Activated CD4-positive, alpha-beta memory T cell treated with anti-CD3 and anti-CD28 coated beads, Interleukin-2, amount 10 ng/mL, durations not matched to agents 7 days and 5 days (primary cell): ENCODE measurements at places on chromosomes 2 and 18.
A peak's percentile ranks its signal among the peaks of the same experiment; 100 is the strongest.

DNA sequence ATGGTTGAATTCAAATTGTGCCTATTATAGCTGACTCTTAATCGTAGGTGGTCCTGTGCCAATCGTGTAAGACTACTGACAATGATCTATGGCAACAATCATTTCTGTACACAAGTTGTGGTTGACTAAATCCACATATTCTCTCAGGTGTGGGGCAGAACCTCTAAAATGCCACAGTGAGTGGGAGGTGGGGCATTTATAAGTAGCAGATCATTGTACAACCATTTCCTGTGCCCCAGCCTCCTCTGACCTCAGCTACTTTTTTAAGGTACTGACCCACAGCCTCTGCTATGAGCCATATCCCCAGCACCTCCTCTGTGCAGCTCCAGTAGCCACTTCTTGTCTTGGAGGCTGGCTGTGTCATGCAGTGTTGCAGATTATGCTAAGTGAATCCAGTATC is 48.6 kb upstream of the RAPH1 start:
- DNase-seq = peak; percentile 43

DNA sequence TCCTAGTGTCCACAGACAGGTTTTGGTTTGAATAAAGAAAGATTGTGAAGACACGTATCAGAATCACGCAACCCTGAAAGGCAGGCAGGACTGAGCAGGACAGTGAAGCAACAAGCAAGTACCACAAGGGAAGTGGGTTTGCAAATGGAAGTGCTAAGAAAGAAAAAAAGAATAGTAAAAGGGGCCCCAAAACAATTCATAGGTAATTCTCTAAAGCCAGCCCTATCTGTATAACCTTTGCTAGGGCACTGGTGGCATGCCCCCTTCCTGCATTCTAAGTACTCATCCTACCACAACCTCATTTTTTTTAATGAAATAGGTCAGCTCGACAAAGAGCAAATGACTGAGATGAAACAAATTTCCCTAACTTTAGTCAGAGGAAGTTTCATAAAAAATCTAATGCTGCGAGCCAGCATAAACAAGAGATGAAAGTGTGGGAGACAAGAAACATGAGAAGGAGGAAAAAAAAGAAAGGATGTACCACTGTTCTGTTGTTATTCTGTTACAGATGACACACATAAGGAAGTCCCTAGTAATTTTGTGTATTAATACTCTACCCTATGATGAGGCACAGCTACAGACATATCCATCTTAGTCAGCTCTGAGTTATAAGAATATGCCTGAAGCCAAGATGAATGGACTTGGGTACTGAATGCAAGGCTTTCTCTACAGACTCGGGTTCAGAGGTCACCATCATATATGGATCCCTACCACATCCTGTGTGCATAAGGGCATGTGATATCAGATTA is 32.2 kb downstream of the IKZF2 start:
- peak; percentile 20 for DNase-seq

DNA sequence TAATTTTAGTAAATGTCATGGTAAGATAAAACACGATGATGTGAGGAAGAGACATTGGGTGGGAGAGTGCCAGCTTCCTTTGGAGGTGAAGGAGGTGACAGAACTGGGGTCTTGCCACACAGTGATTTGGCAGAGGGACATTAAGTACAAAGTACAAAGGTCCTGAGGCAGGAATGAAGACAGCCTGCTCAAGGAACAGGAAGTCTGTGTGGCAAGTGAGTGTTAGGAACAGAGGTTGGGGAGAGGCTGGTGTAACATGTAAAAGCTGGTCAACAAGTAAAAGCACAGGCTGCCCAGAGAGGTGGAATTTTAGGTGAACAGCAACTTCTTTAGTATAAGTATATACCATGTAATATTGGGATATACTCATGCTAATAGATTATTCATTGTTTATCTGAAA is 73.1 kb downstream of the INPP5D start:
- DNase-seq = no peak

- no peak for DNase-seq
Measured at GRCh38 chr2:231047274-231047922, 9.3 kb upstream of the PSMD1 start.

- peak; percentile 55 for DNase-seq
Measured at GRCh38 chr2:98478907-98479306, 34.2 kb downstream of the INPP4A start.

DNA sequence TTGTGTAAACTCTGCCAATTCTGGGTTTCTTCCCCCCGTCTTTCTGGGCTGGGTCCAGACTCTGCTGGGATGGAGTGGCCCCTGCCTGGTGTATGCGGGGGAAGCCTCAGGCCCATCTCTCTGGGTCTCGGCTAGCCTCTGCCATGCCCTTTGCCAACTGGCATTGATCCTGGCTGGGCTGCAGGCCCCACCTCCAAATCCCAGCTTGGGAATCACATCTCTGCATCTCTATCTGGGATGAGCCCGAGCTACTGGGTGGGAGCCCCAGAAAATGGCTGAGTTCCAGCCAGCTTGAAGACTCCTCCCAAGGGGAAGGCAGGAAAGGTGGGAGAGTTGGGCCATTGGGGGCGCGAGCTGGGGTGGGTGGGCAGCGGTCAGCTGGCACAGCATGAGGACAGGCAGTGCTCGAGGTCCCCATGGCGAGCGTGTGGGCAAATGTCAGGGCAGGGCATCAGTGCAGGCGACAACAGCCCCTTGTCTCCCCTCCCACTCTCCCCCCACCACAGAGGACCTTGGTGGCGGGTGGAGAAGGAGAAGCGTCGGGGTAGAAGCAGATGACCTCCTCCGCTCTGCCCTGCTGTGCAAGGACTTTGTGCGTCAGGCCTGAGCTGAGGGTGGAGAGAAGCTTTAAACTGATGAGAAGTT is 139.4 kb downstream of the ASB1 start:
- DNase-seq = no peak

DNA sequence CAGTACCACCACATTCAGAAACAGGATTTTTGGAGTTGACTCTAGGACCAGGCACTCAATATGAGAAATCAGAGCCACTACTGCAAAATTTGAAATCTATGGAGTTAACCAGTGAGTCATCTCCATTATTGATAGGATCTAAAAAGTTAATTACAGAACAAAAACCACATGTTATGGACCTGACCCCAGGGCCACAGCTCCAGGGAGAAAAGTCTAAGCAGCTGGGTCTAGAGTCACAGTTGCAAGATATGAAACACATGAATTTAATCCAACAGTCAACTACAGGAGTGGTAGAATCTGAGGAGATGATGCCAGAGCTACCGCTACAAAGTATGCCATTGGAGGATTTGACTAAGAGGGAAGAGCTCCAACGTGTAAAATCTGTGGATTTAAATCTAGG is 13.4 kb upstream of the ZNF512 start:
- no peak for DNase-seq

DNA sequence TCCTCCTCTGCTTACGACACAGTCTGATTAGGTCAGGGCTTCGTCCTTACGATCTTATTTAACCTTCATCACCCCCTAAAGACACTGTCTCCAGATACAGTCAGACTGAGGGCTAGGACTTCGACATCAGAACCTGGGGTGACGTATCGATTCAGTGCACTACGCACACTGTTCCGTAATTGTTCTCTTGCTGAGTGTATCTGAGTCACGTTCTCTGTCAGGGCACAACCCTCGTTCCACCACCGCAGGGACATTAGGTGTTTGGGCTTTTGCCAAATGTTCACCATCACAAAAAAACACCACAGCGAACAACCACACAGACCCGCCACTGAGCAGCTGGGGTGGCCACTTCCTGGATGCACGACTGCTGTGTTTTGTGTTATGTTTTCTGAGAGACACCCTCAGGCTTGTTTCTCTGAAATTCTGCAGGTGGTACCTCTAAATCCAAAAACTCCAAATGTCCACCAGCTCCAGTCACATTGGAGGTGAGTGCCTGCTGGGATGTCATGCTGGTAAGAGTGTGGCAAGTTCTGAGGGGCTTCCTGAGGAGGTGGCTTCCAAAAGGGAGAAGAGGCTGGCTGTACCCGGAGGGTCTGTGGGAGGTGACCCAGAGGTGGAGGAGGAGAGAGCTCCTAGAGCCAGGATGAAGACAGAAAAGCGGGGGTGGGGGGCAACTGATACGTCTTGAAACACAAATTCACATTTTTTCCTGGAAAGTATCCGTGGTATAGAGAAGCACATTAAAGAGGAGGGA is 66.6 kb downstream of the ADNP2 start:
- DNase-seq = peak; percentile 58

DNA sequence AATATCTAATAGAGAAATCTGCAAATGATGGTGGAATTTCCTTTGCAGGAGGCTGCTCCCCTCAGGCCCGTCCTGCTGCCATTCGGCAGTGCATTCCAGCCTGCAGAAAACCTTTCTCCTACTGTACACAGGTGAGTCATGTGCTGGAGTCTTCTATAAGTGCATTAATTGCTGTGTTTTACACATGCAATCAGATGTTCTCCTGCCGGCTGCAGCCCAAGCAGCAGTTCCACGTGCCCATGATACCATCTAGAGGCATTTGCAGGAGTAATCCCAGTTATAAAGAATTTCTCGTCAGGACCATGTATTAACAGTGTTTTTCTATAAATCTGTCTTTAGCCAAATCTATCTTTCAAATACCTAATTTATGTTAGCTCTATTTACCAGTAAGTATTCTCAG is 304.7 kb upstream of the HNMT start:
- no peak for DNase-seq

- no peak for DNase-seq
Measured at GRCh38 chr2:158321264-158321663, 135.3 kb downstream of the CCDC148 start.

DNA sequence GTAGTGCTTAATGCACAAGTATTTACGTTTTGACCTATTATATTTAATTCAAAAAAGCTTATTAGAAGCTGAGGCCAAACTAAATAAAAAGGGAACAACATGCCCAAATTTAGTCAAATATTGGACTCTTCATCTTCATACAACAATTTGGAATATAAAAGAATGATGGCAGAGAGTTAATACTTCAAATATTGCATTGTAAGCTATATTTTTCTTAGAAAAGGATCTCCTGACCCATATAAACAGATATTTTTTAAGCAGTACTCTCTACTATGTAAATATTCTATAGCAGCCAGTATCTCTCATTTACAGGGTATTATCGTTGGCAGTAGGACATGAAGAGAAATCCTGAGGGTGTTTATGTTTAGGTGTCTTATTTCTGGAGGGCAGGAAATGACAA is 531.2 kb downstream of the NYAP2 start:
- no peak for DNase-seq

DNA sequence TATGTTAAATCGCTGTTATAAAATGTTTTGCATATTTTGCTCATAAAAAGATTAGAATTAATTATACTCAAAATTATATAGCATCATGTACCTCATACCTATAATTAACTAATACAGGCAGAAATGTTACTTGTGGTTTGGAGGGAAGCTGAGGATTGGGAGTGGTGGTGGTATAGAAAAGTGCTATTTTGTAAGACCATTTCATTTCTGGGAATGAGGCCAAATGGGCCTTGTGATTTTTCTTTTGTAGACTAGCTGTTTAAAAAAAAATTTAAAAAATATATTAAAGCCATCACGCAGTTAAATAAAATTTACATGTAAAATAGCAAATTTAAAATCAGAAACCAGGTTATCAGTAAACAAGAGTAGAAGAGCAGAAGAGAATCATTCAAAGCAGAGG is 560.8 kb upstream of the FAM98A start:
- no peak for DNase-seq

- no peak for DNase-seq
Measured at GRCh38 chr2:212147921-212148513, 390.6 kb downstream of the ERBB4 start.

- DNase-seq = no peak
Measured at GRCh38 chr2:213266421-213266820, 17.8 kb upstream of the SPAG16 start.

DNA sequence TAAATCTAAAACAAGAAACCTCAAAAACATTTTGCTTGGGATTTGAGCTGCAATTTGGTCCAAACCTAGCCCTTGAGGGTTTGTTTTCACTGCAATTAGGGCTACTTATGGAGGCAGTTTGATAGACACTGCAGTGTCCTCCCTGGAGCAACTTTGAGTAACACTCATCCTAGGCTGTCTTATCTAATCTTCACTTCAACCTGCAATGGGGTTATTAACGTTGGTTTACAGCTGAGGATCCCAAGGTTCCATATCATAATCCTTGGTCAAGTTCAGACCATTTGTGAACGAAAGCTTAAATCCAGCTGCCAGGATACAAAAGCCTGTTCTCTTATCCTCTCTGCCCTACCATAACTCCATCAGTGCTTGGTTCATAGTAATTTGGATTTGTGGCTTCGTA is 2.5 kb downstream of the ANXA4 start:
- no peak for DNase-seq

DNA sequence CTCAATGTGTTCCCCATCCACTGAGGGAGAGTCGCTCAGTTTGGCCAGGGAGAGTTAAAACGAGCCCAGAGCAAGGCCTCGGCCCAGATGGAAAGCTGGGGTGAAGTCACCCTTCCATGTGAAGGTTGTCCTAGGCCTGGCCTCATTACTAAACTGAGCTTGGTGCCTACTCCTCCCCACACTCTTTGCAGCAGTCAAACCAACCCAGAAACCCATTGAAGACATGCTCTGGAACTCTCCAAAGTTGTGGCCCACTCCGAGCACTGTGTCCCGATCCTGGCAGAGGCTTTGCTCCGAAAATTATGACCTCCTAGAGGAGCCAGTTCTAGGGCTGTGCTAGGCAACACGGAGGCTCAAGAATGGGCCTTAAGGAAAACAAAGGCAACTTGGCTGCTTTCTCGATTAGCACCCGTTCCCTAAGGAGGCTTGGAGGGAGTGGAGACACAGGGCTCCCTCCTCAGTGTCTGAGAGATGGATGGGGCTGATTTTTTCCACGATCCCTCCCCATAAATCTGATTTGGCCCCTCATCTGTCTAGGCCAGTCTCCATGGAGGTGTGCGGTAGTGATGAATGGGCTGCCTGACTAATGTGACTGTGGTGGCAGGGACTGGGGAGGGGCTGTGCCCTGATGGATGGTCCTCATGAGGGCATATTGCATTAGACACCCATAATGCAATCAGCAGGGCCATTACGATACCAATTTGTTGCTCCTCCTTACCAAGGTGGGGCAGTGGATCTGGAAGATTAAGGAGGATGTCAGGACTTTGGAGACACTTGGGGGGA is 11.7 kb upstream of the CYP26B1 start:
- peak; percentile 10 for DNase-seq

DNA sequence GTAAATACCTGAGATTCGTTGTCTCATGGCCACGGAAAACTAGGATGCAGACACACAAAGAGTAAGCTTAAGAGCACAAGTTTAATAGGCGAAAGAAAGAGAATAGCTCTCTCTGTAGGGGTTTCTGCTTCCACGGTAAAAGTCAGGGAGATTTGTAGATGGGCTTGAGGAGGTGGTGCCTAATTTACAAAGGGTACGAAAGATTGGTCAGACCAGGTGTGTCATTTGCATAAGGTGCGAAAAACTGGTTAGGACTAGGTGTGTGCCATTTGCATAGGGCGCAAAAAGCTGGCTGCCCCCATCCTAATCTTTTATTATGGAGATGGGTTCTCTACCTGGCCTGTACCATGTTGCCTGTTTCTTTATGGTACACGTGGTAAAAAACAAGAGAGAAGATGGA is 170.5 kb upstream of the DOK6 start:
- no peak for DNase-seq
